ENCODE measurements at places on chromosomes 2 and 18. TPM values are rescaled to one million over a fixed set of nuclear protein-coding genes. Genes with fewer than 3 reads are reported as not detected.

DNA sequence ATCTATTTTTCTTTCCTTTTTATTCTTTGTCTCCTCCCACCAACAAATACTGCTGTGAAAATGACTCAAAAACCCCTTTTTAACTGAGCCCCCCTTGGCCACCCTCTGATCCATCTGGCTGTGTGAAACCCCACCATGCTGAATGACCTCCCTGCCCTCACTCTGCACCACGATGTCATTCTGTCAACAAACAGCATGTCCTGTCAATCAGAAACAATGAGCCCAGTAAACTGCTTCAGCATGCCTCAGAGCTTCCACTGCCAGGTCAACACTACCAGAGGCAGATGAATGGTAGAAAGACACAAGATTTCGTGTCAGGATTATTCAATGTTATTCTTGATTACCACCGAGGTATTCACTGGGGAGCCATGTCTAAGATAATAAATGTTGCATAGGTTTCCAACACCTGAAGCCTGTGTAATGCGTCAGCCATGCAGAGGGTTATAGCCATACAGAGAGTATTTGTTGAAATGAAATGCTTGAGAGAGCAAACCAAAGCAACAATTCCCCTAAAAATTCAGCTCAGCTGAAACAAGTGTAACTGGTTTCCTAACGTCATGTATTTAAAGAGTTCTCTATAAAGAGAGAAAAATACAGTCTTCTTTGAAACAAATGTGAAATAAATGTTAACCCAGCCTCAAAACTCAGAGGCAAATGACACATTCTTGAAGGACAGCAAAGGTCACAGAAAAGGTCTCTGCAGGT lies 76.7 kb downstream of the LRP2 start:
- DNase-seq, result no peak

MERTK gene
- 0.34 TPM for total RNA-seq

- no peak for DNase-seq
Observed at GRCh38 chr2:176104316-176105077, 2.6 kb upstream of the HOXD11 start.

GRCh38 chr2:234559609-234560008 lies 62.7 kb upstream of the ARL4C start:
- DNase-seq, result no peak

DNA sequence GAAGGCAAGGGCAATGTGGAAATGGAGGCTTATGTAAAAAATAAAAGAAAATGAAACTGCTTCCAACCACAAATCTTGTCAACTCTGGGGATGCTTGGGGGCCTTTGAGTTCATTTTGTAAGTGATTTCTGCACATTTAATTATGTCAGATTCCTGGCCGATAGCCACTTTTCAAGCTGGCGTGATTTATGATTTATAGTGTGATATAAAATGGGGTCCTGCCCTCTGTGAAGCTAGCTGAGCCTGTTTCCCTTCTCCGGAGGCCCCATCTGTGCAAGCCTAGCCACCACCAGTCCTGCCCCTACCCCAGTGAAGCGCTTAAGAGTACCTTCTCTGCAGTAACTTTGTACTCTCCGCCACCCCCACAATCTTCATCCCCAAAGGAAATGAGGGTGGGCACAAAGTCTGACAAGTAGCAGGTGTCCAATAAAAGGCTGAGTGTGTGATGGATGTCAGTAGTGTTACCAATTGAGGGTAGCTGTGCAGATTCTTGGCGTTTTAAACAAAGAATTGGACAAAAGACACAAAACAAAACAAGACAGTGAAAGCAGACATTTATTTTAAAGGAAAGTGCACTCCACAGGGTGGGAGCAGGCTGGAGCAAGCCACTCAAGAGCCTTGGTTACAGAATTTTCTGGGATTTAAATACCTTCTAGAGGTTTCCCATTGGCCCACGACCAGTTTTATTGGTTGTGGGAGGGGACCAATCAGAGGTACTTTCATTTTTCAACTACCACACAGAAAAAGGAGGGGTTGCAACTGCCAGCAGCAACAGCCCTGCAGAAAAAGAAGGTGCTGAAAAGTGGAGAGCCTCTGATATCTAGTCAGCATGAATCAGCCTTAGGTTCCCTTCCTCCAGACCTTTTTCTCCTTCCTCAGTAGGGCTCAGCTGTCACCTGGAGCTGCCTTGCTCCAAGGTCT lies 39.0 kb upstream of the SIX3 start:
- no peak for DNase-seq

DNA sequence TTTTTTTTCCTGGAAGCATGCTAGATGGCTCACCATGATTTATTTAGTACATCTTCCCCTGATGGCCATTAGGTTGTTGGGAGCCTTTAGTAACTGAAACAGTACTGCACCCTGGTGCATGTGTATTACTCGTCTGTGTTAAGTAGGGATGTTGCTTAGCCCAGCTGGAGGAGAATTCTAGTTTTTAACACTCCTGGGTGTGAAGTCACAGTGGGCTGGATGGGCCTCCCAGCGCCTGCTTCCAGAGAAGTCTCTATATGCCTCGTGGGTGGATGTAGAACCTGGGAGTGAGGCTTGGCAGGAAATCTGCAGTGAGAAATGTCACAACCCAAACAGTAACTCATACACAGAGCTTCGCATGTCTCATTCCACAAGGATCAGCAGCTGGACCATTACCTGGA lies 28.9 kb upstream of the NT5DC4 start:
- no peak for DNase-seq

DNA sequence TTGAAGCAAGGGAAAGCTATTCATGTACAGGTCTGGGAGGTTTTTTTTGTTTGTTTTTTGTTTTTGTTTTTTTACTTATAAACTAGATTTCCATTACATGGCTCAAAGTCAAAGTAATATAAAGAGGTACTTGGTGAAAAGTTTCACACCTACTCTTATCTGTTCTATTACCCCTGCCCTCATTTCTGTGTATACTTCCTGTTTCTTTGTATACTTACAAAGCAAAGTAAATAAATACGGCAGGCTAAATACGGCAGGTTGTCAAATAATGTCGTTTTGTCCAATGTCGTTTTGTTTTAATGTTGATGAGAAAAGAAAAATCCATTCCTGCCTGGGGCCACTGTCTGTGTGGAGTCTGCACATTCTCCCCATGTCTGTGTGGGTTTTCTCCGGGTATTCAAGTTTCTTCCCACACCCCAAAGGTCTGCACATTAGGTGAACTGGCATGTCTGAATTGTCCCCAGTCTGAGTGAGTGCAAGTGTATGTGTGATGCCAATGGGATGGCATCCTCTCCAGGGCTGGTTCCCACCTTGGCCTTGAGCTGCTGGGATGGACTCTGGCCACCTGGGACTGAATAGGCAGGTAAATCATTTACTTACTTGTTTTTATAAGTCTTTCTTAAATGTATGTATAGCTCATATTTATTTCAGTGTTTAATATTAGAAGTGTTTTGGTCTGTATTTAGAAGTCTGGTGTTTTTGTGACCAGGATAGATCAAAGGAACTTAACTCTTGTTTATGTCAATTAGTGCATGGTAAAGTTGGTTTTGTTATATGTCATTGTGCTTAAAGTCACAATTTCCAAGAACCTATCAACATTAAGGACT lies 13.4 kb downstream of the STAMBP start:
- DNase-seq, result peak; percentile 66

- no peak for DNase-seq
Observed at GRCh38 chr2:186480991-186481390, 5.1 kb upstream of the ZC3H15 start.

MC5R gene
- total RNA-seq, result 0.47 TPM

DNA sequence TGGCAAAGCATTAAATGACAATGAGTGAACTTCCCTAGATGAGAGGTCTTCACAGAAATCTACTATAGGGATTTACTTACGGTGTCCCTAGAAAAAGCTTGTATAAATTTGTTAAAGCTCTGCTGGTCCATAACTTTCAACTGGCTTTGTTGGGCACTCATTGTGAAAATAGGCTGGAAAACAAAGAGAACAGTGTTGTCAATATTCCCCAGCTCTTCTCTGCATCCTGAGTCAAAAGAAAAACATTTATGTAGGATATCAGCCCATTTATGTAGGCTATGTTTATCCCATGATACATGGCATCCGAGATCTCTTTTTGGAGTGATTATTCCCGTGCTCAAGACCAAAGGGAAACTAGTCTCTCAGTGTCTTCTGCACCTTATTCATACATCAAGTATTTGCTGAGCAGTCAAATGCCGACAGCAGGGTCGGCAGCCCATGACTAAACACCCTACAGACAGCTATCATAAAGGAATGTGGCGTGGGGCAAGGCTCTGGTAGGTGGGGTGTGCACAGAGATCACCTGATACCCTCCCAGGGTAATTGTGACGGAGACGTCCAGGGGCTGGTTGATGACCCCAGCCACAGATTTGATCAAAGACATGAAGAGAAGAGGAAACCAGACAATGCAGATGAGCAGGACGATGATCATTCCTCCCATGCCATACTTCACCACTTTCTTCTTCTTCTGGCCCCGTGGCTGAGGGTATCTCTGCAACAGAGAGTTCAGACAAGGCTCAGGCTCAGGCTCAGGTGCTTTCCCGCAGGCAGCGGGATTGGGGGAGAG lies 155.9 kb downstream of the NAPG start:
- no peak for DNase-seq

DNA sequence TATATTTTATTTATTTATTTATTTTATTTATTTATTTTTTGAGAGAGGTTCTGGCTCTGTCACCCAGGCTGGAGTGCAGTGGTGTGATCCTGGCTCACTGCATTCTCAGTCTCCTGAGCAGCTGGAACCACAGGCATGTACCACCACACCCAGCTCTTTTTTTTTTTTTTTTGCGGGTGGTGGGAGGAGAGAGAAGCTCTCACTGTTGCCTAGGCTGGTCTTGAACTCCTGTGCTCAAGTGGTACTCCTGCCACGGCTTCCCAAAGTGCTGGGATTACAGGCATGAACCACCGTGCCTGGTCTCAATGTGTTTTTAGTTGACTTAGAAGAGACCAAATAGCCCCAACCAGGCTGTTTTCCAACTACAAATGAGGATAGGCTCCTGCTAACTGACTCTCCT lies 80.7 kb downstream of the PDCL3 start:
- DNase-seq, result no peak

GRCh38 chr2:165238295-165238694 lies 919 bp upstream of the SCN2A start:
- peak; percentile 32 for DNase-seq

DNA sequence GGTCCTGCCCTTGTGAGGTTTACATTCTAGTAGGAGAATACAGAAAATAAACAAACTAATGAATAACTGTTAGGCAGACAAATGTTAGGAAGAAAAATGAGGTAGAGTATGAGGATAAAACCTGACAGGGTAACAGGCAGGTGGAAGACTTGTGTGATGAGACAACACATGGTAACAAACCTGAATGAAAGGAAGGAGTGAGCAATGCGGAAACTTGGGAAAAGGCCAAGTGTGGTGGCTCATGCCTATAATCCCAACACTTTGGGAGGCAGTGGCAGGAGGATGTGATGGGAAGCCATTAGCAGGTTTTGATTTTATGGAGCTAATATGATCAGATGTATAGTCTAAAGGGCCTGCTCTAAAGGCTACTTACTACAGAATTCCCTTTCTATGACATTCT lies 74.2 kb downstream of the INO80D start:
- no peak for DNase-seq

GRCh38 chr2:149492923-149493322 lies 94.7 kb downstream of the MMADHC start:
- no peak for DNase-seq

REEP1 gene
- 0.13 TPM for total RNA-seq

MALL gene
- 83.0 TPM for total RNA-seq

GRCh38 chr2:139201516-139201915 lies 421.3 kb upstream of the NXPH2 start:
- DNase-seq, result no peak

GRCh38 chr2:12700989-12701388 lies 15.7 kb upstream of the TRIB2 start:
- no peak for DNase-seq

DNA sequence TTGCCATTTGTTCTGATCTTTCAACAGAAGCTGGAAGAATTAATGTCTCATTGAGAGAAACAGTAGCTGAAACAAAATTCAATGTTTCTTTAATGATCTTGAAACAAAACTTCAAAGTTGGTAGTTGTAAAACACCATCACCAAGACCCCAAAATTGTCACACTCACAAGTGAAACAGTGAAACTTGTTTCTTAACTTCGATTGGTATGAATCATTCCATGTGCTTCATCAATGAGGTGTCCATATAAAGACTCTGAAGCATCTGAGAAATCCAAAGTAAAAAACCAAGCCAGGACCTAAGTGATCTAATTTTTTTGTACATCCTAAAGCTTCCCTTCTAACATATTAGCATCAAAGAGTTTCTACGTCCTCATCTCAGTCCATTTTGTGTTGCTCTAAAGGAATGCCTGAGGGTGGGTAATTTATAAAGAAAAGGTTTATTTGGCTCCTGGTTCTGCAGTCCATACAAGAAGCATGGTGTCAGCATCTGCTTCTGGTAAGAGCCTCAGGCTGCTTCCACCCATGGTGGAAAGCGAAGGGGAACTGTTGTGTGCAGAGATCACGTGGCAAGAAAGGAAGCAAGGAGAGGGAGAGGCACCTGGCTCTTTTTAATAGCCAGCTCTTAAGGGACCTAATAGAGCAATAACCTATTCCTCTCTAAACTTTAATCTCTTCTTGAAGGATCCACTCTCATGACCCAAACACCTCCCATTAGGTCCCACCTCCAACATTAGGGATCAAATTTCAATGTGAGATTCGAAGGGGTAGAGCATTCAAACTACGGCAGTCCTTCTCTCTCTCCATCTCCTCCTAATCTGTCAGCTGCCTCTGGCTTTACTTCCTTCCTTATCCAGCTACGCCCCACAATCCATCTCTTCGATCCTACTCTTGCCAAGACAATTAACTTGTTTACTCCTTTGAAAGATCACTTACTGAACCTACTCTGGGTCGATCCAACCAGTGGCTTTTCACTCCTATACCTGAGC lies 20.7 kb upstream of the TLK1 start:
- peak; percentile 42 for DNase-seq

GRCh38 chr2:23380562-23381065 lies 4.4 kb upstream of the KLHL29 start:
- DNase-seq, result peak; percentile 31

LIMS3 gene
- total RNA-seq, result 2.0 TPM

GRCh38 chr2:203739351-203739750 lies 32.9 kb downstream of the CD28 start:
- no peak for DNase-seq

GRCh38 chr18:76687304-76687962 lies 134.9 kb upstream of the ZNF236 start:
- no peak for DNase-seq

DNA sequence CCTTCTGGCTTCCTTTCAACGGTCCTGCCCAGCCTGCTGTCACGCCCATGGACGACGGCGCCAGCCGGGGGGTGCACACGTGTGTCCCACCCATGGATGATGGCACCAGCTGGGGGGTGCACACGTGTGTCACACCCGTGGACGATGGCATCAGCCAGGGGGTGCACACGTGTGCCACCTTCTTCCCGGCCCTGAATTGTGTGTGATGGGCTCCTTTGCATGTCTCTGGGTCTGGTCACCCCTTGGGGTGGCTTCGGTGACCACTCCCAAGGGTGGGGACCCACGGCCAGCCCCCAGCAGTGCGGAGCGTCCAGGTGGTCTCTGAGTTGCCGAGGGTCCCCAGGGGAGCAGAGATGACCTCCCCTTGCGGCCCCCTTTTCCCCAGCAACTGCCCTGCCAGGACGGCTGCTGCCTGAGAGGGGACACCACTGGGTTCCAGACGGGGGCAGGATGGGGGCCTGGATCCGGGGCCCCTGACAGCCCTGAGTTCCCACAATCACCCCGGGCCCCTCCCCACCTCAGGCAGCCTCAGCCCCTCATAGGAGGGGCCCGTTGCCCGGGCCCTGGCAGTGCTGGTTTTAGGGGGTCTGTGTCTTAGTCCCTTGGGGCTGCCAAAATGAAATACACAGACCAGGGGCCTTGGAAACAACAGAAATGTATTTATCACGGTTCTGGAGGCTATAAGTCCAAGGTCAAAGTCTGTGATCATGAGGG lies 9.4 kb downstream of the NEU4 start:
- DNase-seq, result no peak
